ENCODE measurements at places on chromosomes 6 and 20.

DNA sequence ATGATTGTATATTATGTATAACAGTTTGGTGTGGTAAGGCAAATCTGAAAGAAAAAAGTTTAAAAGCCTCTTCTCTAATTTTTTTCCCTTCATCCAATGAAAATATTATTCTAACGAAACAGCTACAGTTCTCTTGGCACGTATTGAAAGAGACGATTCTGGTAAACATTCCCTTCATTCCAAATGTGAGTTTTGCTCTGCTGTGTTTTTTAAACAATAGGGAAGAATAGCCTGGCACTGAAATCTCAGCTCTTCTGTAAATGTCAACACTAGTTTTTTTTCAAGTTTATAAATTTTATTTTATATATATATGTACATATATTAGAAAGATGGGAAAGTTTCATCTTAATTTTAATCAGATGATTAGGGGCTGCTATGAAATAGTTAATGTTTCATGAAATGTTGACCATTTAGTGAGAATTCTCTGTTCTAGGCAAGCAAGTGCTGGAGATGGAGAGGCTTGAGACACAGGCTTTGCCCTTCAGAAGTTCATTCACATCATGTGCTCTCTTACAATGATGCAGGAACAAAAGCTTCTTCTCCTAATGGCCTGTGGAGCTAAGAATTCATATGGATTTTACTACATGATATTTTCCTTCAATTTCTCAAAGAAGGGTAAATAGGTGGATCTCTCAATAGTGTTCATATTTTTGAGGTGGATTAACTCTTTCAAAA is 4.1 kb downstream of the PAQR8 start:
- DNase-seq, result no peak

GRCh38 chr6:153927867-153928266 is 111.2 kb upstream of the OPRM1 start:
- no peak for DNase-seq

- no peak for DNase-seq
Observed at GRCh38 chr6:131303338-131303930, 168.2 kb downstream of the AKAP7 start.

DNA sequence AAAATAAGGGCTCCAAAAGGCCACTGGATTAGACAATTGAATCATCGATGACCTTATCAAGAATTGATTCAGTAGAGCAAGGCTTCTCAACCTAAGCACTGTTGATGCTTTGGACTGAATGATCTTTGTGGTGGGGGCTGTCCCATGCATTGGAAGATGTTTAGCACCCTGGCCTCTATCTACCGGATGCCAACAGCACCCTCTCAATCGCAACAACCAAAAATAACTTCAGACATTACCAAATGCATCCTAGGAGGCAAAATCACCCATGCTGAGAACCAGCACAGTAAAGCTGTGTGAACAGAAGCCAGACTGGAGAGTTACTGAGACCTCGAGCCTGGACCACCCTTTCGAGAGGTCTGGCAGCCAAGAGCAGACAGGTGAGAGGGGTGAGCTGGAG is 67.5 kb downstream of the TBC1D7 start:
- DNase-seq, result no peak

DNA sequence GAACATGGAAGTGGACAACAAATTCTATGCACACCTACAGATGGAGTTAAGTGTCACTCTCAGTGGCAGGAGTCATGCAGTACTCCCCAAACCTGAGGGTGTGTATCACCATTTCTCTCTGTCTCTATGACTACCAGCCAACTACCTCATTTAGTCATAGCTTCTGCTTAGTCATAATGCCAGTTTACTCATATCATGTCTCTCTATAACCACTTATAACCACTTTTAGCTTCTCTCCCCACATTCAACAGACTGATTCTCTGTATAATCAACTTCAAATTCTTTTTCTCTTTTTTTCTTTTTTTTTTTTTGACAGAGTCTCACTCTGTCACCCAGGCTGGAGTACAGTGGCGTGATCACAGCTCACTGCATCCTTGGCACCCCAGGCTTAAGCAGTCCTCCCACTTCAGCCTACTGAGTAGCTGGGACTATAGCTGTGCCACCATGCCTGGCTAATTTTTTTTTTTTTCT is 13.8 kb upstream of the GTF3C6 start:
- DNase-seq, result peak; percentile 7

- DNase-seq, result no peak
Observed at GRCh38 chr20:13638162-13638495, 603 bp downstream of the TASP1 start.

GRCh38 chr6:160462551-160463109 is 114.5 kb downstream of the SLC22A3 start:
- DNase-seq, result no peak

DNA sequence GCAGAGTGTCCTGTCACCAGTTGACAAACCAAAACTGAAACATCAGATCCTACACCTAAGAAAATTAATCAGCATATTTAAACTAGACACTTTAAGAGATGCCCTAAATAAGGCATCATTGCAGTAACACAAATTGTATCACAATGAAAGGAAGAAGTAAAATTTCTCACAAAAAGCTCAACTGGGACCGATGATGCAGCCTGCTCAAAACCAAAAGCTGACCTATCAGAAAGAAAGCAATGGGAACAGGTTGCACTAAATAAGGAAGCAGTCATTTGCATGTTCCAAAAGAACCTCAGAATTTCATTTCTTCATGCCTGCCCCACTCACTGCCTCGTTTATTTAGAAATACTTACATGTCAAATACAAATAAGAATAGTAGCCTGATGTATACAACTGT is 12.1 kb downstream of the HIVEP2 start:
- no peak for DNase-seq

- DNase-seq, result no peak
Observed at GRCh38 chr6:11224252-11224965, 8.1 kb downstream of the NEDD9 start.

- DNase-seq, result peak; percentile 52
Observed at GRCh38 chr20:38873050-38873581, 53.1 kb upstream of the FAM83D start.

GRCh38 chr20:19701429-19701828 is 56.6 kb upstream of the RIN2 start:
- no peak for DNase-seq

DNA sequence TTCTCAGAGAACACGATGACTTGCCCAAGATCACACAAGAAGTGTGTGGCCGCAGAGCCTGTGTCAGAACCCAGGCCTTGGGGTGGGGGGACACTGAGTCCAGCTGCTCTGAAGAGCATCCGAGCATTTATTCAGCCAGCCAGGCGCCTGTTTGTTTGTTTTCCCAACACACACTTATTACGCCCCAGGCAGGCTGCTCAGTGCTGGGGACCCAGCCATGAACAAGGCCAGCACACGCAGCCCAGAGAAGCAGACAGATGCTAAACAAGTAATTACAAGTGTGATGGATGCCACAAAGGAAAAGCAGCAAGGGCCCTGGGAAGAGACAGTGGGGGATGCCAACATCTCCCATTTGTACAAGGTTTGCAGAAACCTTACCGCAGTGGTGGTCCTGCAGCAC is 19.4 kb upstream of the SIRPA start:
- DNase-seq, result no peak

GRCh38 chr6:3506751-3507383 is 50.0 kb upstream of the SLC22A23 start:
- DNase-seq, result no peak

DNA sequence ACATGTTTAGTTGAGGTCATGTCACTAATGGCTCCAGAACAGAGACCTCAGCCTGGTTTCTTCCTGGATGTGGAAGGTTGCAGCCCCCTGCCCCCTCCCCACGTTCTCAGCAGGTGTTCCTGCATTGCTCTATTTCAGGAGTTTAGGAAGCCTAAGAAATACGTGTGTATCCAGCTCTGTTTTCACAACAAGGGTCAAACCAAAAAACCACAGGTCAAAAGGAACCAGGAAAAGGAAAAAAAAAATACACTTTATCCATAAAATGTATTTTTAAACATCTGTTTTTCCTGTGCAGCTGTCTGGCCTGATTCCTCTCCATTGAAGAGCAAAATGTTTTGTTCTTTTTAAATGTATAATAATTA is 107.9 kb upstream of the PLEKHG1 start:
- no peak for DNase-seq

DNA sequence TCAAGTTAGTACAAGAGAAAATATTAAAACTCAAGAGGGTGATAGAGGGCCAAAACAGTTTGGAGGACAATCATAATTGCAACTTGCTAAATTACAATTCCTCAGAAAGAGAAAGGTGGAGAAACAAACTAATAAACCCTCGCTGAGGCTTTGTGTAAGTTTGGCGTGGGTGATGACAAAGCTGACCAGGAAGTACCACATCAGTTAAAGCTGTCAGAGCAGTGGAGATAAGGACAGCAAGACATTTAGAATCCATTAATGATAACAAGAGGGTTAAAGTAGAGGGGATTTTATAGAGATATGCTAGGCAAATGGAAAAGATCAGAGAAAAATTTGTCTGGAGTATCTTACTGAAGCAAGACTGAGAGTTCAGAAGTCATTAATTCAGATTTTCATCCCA is 334.4 kb downstream of the TFAP2B start:
- DNase-seq, result no peak

DNA sequence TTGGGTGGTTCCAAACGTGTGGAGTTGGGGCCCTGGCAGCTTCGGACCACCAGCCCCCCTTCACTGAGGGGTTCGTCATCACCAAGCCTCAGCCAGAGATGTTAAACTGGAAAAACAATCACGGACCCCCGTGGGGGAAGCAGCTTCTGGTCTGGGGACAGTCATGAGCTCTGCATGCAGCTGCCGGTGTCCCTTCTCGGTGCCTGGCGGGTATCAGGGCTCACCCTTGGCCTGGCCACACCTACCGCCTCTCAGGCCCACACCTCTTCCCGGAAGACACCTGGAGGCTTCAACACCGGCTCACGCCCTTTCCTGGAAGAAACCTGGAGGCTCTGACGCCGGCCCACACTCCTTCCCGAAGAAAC is 77.8 kb upstream of the BHLHE23 start:
- no peak for DNase-seq

- DNase-seq, result no peak
Observed at GRCh38 chr6:71489736-71490135, 201.1 kb downstream of the OGFRL1 start.

GRCh38 chr6:12138381-12138780 is 126.3 kb downstream of the HIVEP1 start:
- DNase-seq, result peak; percentile 80

- no peak for DNase-seq
Observed at GRCh38 chr6:67362976-67363375, 1272.1 kb upstream of the ADGRB3 start.

- peak; percentile 23 for DNase-seq
Observed at GRCh38 chr6:6927521-6928361, 180.0 kb upstream of the RREB1 start.

- DNase-seq, result peak; percentile 87
Observed at GRCh38 chr6:30490026-30490876, 942 bp downstream of the HLA-E start.

DNA sequence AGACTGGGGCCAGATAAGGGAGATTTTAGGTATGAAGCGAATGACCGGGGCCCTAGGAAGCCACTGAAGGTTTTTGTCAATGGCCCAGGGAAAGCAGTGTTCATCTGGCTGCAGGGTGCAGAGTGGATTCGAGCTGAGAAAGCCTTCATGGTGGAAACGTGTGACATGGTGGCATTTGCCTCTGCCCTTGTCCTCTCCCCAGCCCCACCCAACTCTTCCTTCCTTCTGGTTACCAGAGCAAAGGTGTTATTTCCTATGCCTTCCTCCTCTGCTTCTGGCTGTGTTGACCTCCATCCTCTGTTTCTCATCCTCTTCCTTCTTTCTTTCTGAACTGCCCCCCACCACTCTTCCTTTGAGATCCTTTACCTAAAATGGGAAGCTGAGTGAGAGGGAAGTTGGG is 195.1 kb upstream of the SUPT3H start:
- DNase-seq, result no peak

DNA sequence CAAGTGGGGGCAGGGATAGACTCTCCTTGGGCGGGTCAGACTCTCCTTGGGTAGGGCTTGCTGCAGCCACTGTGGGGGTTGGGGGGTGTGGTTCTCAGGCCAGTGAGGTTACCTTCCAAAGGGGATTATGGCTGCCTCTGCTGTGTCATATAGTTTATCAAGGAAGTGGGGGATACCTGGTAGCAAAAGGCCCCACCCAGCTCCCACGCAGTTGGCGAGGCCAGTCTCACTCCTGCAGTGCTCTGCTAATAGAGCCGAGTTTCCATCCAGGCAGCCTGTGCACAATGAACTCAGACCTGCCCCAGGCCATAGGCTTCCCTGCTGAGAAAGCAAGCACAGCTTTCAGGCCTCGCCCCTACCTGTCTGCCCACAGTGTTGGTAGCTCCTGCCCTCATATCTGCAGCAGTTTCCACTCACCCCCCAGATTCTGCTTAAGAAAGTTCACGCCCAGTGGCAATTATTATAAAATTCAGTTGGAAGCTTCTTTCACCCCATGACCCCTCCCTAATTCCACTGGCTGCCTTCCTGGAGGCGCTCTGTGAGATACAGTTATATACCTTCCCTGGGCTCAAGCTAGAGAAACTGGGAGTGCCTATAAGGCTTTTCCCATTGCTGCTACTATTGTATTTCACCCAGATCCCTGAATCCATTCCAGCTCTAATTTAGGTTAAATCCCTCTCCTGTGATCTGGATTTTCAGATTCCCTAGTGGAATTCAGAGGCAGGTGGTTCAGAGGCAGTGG is 56.1 kb downstream of the HDDC2 start:
- no peak for DNase-seq

- no peak for DNase-seq
Observed at GRCh38 chr6:75206576-75207342, 906 bp upstream of the COL12A1 start.

- DNase-seq, result no peak
Observed at GRCh38 chr20:62641321-62642050, 817 bp upstream of the SLCO4A1 start.

DNA sequence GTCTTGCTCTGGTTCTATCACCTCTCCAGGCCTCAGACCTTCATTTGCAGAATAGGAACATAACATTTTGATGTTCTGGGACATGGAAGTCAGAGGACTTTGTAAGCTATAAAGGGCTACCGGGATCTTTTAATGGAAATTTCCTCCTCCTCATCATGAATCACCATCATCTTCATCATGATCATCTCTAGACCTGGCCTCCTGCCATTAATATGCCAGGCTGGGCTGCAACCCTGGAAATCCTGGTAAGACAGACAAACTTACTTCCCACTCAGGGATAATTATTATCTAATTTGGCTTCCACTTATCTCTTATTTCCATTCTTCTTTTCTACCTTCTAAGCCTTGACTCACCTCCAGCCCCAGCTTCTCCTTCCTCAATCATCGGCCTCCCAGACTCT is 41.0 kb upstream of the MRPS18A start:
- DNase-seq, result no peak

DNA sequence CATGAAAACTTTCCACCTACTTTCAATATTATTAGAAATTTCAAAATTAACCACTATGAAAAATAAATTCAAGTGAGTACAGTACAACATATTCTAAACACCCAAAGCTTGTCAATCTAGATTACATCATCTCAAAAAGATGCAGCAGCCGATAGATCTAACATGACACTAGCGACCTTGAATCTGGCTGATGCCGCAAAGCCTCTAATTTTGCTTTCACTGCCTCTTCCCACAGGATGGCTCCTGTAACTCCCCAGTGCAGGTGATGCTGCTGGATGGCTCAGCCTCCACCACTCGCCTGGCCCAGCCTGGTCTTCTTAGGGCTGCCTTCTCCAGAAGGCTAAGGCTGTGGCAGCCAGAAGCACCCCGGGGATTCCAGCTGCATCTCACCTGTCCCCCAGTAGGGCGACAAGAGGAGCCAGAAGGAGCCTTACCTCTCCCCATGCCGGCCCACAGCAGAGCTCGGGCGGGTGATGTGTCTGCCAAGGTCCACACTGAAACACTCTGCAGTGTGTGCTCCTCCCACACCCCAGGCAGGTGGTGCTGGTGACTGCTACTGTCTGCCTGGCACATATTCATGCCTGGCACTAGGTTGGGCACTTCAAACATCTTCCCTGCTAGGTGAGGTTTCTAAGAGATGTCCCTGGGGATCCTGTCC is 82.1 kb downstream of the SLC23A2 start:
- DNase-seq, result no peak
